Stimulated activated CD8-positive, alpha-beta memory T cell treated with anti-CD3 and anti-CD28 coated beads, Interleukin-7, amount 100 ng/mL, for 48 hours (primary cell): ENCODE measurements at places on chromosomes 12 and 14.

DNA sequence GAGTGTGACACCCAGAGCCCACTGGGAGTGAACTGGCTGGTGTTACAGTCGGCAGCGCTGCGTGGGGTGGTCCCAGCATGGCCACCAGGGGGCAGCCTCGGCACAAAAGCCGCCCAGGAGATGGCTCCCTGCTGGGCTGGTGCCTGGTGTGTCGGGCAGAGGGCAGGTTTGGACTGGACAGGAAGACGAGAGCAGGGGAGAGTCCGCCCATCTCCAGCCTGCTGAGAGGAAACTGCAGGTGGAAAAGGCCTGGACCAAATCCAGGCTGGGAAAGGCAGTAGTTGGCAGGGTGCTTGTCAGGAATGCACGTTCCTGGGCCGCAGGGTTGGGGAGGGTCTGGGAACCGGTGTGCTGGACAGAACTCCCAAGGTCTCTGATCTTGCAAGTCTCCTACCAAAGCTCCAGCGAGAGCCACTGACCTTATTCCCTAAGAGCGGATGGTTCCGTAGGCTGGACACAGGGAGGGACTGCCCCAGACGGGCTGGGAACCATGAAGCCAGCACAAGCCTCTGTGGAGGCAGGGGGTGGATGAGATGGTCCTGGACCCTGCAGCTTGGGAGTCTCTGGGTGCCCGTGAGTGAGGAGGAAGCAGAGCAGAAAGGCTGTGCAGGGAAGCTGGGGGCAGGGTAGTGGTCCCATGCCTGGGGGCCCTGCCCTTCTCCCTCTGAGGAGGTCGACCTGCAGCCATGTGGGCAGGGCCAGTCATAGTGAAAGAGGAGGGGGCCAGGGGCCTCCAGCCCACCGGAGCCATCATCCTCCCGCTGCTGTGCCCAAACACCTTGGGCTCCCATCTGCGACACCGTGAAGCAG is 1.8 kb downstream of the AHNAK2 start:
- DNase-seq, result peak; percentile 68

GRCh38 chr12:52630008-52630500 is 11.7 kb upstream of the KRT73 start:
- no peak for DNase-seq

DNA sequence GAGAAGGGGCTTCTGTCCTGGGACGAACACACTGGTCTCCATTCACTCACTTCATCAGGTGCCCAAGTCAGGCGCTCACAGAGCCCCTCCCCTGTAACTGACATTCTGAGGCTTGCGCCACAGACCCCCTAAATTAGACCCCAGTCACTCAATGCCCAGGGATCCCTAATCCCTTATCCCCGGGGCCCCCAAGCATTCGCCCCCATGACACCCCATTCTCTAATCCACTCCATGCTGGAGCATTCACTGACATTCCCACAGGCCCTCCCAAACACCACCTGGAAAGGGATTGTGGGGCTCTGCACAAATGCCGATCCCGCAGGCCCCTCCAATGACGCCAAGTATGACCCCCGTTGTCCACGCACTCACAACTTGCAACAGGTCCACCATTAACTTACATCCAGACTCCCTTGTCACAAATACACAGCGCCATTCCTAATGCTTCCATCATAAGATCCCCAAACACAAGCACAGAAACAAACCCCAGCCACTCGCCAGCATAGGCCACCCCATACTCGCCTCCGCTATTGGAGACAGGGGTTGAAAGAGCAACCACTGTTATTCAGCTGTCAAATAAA is 1.5 kb downstream of the ZNF605 start:
- no peak for DNase-seq

DNA sequence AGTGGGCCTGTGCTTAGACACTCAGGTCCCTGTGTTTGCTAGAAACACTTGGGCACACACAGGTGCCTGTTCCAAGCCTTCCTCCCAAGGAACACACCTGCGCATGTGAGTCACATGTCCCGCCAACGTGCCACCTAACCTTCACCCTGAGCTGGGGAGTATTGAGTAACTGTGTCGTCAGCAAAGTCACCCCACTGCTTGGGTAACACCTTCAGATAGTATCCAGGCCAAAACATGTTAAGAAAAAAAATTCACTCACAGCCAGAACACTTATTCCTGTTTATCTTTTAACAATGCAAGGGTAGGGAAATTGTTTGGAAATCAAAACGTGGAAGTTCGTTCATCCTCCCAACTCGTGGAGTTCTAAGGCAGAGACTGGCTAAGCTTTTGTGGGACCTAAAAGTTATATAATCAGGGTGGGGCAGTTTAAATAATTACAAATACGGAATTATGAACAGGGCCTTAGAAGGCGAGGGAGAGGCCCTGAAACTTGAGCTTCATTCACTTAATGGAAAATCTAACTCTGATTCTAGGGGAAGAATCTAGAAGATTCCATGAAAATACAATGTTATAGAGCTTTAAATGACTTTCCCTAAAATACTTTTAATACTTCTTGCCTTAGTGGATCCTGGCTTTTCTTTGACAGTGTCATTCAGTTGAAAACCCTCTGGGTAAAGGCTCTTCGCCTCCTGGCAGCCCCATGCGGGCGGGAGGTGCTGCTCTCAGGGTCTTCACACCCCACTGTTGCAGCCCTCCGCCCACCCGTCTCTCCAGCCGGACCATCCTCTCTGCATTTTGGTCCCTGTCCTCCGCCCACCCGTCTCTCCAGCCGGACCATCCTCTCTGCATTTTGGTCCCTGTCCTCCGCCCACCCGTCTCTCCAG is 30.3 kb upstream of the ADIPOR2 start:
- no peak for DNase-seq

DNA sequence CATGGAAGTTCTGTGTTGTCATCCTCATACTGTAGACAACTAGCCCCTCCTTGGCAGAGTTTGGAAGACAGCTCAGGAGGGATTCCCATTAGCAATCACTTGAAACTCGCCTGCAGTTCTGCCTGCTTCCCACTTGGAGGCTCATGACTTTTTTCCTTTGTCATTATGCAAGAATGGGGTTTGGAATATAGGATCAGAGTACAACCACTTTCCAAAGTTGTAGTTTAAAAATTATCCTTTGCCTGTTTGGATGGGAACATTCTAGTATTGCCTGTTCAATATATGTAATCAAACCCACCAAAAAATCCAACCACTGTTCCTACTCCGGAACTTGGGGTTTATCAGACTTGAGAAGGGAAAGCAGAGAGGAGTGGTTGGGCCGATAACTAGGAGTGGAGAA is 2.1 kb upstream of the GPD1 start:
- no peak for DNase-seq

GRCh38 chr12:43754015-43754414 is 4.6 kb downstream of the PUS7L start:
- no peak for DNase-seq

- DNase-seq, result no peak
Measured at GRCh38 chr12:6451348-6452244, at the start of gene TAPBPL. TSS of gene TAPBPL (plus strand) at chr12:6452042. CDS start at chr12:6452249, 207 bp downstream.

- no peak for DNase-seq
Measured at GRCh38 chr12:122880668-122881067, 15.3 kb downstream of the VPS37B start.

- DNase-seq, result peak; percentile 79
Measured at GRCh38 chr14:89276424-89276975, 140.5 kb downstream of the FOXN3 start.

GRCh38 chr12:127284870-127285431 is 982.0 kb upstream of the TMEM132C start:
- DNase-seq, result no peak

DNA sequence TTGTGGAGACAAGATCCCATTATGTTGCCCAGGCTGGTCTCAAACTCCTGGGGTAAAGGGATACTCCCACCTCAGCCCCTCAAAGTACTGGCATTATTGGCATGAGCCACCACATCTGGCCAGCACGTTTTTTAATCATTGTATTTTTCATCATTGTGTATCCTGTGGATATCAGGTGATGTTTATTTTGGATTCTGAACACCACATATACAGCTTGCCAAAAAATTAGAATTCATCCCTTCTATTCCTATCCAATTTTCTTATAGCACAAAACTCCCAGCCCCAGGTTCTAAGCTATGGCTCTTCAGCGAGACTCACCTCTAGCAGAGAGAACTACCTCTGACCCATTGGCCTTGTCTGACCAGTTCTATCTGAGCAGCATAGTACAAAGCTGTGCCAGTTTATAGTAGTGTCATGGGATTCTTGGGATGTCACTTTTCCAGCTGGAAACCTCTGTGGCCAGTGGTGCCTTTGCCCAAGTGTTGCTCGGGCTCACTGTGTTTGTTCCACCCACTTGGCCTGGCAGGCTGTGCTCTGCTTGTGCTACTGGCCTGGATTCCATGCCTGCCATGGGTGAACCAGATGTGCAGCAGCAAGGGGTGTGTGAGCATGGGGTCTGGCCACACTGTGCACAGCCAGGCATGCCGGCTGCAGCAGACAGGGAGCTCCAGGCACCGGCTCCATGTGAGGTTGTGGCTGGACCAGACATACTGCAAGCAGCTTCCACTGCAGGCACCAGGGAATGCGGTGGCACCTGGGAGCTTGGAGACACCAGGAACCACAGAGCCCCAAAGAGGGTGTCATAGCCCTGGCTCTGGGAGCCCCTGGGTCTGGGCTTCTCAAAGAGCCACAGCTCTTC is 37.2 kb downstream of the TIMELESS start:
- DNase-seq, result no peak

- DNase-seq, result no peak
Measured at GRCh38 chr14:80587096-80587724, 354.3 kb downstream of the CEP128 start.

DNA sequence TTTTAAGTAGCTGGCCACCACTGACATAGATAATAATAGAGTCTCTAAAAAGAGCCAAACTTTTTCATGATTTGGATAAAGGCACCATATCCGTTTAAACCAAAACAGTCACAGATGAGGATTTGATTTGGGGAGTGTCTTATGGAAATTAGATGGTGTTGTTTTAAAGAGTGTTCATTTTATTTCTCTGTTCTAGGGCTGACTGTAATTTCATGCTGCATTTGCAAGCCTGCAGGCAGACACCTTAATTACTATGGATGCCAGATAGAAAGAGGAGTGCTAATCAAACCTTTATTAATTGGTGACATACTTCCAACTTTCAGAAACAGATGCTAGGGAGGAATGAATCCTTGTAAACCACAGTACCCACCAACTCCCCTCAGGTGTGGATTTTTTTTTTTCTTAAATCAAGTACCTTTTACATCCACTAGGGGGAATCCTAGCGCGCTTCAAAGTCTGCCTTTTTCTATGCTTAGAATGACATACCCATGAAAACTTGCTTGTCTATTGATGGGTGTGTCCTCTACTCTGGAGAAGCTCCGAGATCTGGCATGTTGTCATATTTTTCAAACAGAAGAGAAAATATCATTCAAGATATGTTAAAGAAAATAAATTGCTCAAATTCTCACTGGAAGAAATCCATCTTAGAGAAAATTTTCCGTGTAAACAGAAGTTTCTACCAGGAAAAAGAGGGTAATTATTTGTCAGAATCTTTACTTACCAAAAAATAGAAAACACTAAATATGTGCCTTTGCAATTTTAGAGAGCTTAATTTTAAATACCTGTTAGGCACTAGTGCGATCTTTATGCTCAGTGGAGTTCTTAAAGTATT is 14.2 kb upstream of the PLXNC1 start:
- no peak for DNase-seq

DNA sequence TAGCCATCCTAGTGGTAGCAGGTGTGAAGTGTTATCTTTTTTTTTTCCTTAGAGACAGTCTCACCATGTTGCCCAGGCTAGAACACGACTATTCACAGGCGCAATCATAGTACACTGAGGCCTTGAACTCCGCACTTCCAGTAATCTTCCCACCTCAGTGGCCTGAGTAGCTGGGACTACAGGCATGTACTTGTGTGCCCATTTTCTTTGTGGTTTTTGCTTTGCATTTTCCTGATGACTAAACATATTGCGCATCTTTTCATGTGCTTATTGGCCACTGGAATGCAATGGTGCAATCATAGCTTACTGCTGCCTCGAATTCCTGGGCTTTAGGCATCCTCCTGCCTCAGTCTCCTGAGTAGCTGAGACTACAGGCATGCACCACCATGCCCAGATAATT is 33.3 kb upstream of the GCH1 start:
- no peak for DNase-seq

DNA sequence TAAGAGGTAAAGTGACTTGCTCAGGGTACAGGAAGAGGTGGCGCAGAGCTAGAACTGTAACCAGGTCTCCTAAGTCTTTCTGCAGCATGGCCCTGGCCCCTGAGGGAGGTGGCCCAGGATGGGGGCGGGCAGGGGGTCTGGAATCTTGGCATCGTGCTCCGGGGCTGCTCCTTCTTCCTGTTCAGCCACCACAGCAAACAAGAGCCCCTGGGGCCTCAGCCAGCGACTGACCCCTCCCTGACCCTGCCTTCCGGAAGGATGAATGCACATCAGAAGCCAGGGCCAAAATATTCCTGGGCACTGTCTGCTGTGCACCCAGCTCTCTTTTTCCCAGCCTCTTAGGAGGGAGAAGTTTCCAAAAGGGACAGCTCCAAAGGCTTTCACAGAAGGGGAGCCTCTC is 242.8 kb downstream of the DPF3 start:
- no peak for DNase-seq

GRCh38 chr14:87934185-87934584 is 58.8 kb downstream of the GALC start:
- no peak for DNase-seq

DNA sequence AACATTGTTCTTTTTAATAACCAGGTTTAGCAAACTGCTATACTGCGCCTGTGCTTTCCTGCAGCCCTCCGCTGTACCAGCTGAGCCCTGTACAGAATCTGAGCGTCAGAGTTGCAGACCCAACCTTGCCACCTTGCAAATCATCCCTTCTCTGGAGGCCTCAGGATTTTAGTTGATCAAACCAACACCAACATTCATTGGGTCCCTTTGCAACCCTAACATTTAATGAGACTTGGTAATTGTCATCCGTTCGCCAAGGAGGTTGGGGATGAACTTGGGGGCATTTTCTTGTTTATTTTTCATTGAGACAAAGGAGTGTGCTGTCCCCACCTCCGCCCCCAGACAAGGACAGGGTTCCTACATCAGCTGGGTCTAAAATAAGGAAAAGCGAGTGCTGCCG is 2.6 kb upstream of the GSC start:
- DNase-seq, result no peak

DNA sequence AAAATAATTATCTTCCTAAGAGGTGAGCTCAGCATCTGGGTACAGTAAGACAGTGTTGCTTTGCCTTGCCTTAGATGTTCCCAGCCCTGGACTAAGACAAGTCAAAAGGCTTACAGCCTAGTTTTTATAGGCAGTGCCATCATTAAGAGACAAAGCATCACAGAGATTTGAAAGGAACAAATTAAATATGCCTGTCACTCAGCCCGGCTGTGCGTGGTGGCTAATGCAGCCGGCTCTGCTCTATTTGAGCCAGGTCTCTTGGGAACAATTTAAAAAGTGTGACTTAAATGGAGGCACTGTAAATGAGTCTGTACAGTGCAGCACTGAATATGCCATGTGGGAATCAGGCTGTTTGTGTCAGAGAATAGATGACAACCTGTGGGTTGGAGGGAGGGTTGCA is 1687.4 kb upstream of the FLRT2 start:
- no peak for DNase-seq

DNA sequence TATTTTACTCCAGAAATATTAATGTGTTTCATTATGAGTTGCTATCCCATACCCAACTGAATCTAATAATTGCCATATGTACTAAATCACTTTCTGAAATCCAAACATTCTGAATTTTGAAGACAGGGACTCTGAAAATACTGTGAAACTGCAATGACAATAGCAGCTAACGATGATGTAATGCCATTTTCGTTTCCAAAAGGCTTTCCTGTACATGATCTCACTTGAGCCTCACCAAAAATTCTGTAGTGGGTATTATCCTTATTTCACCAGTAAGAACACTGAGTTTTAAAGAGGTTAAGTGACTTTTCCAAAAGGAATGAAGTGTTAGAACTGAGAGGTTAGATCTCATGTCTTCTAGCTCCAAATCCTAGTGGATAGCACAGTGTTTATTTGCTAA is 133.3 kb downstream of the FLRT2 start:
- DNase-seq, result no peak

GRCh38 chr14:50961605-50962221 is 17.4 kb upstream of the PYGL start:
- no peak for DNase-seq
